ENCODE measurements at places on chromosomes 3 and 15.
A peak's percentile ranks its signal among the peaks of the same experiment; 100 is the strongest.

GRCh38 chr3:175865724-175866123 lies 1006.6 kb downstream of the NAALADL2 start:
- DNase-seq, result no peak

- DNase-seq, result peak; percentile 78
Measured at GRCh38 chr15:74382004-74382816, 14.8 kb upstream of the CYP11A1 start.

GRCh38 chr3:4460334-4460733 lies 6.7 kb downstream of the SUMF1 start:
- no peak for DNase-seq

DNA sequence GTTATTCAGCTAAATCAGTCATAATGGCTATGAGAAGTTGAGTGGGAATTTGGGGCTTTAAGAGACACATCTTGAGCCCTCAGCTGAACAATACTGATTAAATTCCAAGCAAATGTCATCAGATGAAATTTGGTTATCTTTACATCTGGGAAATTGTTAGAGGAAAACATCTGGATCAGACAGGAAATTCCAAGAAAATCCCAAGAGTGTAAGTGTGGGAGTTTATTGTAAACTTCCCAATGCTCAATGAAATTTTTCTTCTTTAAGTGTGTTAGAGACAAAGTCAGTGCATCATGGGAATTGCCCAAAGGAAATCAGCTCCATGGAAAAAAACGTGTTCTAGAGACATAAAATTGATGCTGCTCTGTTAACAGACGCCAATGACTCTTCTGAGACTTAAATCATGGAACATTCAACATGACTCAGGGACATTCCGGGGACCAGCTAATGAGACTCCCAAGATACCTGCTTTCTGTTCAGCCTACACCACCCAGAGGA lies 19.8 kb upstream of the DCLK3 start:
- DNase-seq, result no peak

DNA sequence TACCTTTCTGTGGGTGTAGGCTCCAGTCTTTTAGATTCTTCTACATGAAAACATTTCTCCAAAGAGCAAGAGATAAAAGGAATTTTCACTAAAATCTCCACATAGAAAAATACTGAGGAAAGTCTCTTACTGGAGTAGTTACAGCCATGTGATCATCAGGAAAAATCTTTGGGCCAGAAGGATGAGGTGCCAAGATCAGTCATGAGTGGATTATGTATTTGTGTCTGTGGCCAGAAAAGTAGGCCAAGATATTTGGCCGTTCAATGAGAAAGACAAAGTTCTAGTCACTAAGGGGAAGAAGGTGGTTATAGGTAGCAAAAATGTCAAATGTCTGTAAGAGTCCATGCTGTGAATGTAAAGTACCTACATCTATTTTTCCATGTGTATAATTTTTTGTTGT lies 339.3 kb downstream of the NSUN3 start:
- no peak for DNase-seq

GRCh38 chr15:89494941-89495637 lies 1.3 kb downstream of the RHCG start:
- DNase-seq, result no peak

Measured in astrocyte of the spinal cord (primary cell).